Fibroblast of lung (primary cell): ENCODE measurements at places on chromosomes 5 and 9. TPM values are rescaled to one million over a fixed set of nuclear protein-coding genes. Genes with fewer than 3 reads are reported as not detected.

Gene TAF11L5
- not detected in 2 replicates for total RNA-seq

DNA sequence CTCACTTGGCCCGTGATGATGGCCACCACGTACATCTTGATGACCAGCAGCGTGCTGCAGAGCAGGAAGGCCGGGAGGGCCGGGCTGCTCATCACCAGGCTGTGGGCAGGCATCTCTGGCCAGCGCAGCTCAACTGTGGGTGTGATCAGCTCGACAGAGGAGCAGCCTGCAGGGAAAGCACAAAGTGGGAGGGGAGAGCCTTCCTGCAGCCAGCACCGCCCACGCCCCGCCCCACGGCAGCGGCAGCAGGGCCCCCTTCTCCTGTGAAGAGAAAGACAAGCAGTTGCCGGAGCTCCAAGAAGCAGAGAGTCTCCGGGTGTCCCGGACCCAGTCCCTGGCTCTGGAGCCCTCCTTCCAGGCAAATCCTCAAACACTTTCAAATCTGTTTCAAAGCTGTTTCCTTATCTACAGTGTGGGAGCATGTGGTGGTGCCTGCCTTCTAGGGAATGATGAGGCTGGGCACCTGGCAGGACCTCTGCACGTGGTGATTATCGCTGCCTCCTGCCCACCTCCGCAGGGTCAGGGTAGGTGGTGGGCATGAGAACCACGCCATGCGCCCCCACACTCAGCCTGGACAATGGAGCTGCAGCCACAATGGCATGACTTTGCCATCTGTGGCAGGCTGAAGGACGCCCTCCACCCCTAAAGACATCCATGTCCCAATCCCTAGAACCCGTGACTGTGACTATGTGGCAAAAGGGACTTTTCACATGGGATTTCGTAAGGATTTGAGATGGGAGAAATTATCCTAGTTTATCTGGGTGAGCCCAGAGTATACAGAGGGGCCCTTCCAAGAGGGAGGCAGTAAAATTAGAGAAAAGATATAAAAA lies at the start of gene PTGES:
Gene PTGES, minus strand, starts transcription at position 143 of the 830 bp plus-strand sequence. Its CDS starts 30 bp downstream, at position 113.
- H3K27ac ChIP-seq = no peak within 1 kb of the TSS
- no peaks in the 10 kb centered on the region for H3K27me3 ChIP-seq
- peak within 1 kb of the TSS; percentile 15 for H3K4me3 ChIP-seq

- H3K27me3 ChIP-seq = no peaks in the 10 kb centered on the region
- no peak overlapping the region for H3K27ac ChIP-seq
- no peak overlapping the region for H3K4me3 ChIP-seq
- peak; percentile 15 for DNase-seq
- H3K4me1 ChIP-seq = peaks cover 4% of the 10 kb centered on the region
These were observed 337.4 kb upstream of the GRIA1 start for GRCh38 chr5:153153086-153153485.

DNA sequence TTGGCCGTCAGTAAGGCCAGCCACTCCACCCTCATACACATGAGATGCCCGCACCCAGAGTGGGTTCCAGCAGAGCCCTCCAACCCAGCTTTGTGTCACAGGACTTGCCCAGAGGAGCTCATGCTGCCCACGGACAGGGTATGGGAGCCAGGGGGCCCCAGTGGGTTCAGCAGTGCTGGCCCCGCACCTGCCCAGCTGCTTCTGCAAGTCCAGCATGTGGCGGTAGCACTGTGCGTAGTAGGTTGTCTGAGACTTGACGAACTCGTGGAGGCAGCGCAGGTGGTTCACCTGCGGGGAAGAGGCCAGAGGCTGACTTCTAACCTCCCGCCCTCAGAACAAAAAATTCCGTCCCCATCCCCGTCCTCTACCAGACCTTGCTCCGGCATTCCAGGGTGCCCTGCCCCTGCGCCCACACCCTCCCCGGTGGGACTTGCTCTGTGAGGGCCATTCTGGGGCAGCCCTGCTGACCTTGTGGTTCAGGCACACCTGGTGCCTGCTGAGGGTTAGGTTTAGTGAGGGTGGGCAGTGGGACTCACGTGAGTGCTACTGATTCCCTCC lies 18.5 kb downstream of the SH3GLB2 start:
- no peak overlapping the region for H3K4me3 ChIP-seq
- H3K36me3 ChIP-seq = peaks cover 21% of the 10 kb centered on the region
- H3K27me3 ChIP-seq = no peaks in the 10 kb centered on the region
- no peak overlapping the region for H3K27ac ChIP-seq

GRCh38 chr9:136530461-136531089 lies 15.3 kb downstream of the NOTCH1 start:
- no peaks in the 10 kb centered on the region for H3K27me3 ChIP-seq
- DNase-seq = no peak
- H3K27ac ChIP-seq = no peak overlapping the region
